ENCODE measurements at places on chromosomes 2 and 18.

GRCh38 chr2:136206613-136207012 is 88.7 kb upstream of the CXCR4 start:
- DNase-seq, result peak; percentile 82

GRCh38 chr18:62128157-62128556 is 58.7 kb downstream of the PIGN start:
- DNase-seq, result no peak

GRCh38 chr2:181992776-181993175 is 7.1 kb downstream of the PPP1R1C start:
- peak; percentile 29 for DNase-seq

DNA sequence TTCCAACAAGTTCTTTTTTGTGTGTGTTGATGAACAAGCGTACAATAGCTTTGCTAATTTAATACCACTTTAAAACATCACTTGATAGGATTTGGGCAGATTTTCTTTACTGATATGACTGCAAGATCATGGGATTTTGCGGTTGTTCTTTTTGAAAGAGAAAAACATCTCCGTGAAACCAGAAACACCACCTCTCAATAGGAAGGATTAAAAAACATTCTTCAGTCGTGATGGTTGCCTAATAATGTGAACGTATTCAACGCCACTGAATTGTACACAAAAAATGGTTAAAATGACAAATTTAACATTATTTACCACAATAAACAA is 19.3 kb downstream of the RBMS1 start:
- no peak for DNase-seq

DNA sequence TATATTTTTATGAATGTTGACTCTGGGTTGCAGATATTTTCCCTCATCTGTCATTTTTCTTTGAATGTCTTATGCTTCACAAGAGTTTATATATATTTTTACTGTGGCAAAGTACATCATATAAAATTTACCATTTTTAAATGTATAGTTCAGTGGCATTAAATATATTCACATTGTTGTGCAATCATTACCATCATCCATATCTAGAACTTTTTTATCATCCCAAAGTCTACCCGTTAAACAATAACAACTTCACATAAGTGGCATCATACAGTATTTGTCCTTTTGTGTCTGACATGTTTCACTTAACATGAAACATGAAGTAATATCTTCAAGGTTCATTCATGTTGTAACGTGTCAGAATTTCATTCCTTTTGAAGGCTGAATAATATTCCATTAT is 24.5 kb downstream of the RAB3GAP1 start:
- no peak for DNase-seq

GRCh38 chr2:152440460-152440859 is 105.5 kb downstream of the FMNL2 start:
- no peak for DNase-seq

- DNase-seq, result no peak
Observed at GRCh38 chr2:150688016-150688415, 200.5 kb upstream of the RND3 start.

- DNase-seq, result no peak
Observed at GRCh38 chr2:125634662-125635061, 1021.3 kb upstream of the GYPC start.

- no peak for DNase-seq
Observed at GRCh38 chr2:31065356-31065755, 72.9 kb downstream of the GALNT14 start.

- no peak for DNase-seq
Observed at GRCh38 chr2:8694737-8695136, 12.9 kb downstream of the ID2 start.

DNA sequence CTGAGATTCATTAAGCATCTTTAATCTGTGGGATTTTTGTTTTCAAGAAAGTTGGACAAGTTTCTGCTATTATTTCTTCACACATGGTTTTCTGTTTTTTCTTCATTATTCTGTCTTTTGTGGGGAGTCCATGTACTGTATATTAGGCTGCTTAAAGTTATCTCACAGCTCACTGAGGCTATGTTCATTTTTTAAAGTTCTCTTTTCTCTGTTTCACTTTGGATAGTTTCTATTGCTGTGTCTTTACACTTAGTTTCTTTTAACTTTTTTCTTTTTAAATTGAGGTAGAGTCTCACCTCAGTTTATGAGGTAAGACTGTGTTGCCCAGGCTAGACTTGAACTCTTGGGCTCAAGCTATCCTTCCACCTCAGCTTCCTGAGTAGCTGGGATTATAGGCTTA is 8.6 kb downstream of the OSBPL6 start:
- no peak for DNase-seq

DNA sequence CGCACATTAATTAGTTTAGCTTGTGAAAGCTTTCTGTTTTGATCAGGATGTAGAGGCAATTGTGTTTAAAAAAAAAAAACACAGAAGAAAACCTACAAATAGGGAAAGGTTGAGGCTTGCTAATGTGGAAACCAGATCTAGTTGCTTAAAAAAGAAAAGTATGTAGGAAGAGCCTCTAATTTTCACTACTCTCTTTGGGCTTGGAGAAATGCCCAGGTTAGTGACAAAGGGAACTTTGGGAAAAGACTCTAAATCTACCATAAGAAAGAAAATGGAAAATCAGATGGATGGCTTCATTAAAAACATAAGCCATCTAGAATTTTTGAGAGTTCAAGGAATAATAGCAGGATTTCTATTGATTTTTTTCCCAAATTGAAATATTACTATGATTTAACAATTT is 47.3 kb upstream of the SLC38A11 start:
- no peak for DNase-seq

DNA sequence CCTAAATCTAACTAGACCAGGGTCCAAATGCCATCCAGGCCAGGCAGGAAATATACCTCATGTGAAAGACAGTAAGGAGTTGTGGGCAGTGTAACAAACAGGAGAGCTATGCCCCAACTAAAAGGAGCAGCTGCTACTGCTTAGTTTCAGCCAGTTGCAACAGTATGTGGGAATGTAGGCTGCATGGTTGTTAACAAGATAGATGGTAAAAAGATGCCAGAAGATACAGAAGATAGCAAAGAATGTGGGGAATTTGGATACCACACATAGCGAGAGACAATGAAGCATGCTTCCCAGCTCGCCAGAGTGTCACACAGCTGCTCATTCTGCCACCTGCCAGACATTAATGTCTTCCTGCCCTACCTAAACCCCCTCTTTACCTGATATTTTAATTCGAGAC is 39.4 kb upstream of the CYBRD1 start:
- DNase-seq, result no peak

- DNase-seq, result no peak
Observed at GRCh38 chr2:121161272-121161671, 123.7 kb downstream of the TFCP2L1 start.

DNA sequence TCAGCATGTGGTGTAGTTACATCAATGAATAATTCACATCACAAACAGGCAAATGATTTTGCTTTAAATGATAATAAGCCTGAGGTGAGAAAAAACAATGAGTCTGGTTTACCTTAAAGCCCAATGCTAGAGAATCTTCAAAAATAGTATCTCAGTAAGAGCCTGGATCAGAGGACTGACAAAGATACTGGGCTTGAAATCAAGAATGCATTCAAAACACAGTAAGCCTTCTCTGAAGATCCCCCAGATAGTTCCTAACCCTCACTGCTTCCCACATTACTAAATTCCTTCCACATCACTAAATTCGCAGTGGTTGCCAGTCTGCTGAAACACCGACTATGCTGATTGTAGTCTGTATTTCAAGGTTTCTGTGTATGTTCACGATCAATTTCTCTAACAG is 514.9 kb downstream of the SUCLG1 start:
- DNase-seq, result no peak

DNA sequence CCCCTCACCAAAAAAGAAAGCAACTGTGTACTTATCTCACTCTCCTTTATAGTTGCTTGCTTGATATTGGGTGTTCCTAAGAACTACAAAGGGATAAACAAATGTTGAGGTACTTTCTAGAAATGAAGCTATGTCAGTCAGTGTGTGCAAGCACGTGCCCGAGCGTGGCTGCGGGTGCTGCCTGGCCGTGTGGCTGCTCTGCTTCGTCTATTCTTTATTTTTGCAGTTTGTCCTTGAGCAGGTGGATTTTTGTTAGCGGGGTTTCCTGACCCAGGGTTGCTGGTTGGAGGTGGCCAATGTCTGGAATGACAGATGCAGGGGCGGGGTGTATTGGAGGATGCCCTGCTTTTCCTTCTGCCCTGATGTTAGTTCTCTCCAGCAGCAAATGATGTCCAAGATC is 62.6 kb downstream of the ACOXL start:
- DNase-seq, result no peak

DNA sequence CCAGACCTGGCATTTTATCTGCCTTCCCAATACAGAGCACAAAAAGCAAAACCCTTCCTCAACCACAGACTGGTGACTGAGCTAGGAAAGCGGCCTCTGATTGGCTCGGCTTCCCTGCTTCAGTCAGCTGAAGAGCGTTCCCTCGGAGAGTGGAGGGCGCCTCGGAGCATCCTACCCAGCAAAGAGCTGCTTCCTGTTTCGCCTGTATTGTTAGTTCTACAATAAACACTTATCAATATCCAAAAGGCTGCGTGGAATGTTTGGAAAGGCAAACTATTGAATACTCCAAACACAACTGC is 125.0 kb downstream of the CACNB4 start:
- DNase-seq, result no peak

DNA sequence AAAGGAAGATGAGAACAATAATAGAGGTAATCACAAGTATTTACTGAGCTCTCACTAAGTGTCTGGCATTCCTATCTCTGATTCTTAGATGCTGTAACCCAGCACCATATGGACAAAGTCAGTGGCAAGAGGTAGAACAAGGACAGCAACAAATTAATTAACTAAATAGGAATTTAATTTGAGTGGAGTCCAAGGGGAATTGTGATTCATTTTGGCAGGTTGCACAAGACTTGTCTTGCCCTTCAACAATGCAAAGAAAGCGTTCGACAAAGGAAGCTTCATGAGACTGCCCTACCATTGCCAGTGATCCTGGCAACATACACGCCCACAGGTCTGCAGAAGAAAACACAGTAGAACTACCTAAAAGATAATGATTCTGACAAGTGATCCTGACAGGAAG is 221.6 kb downstream of the RBM43 start:
- no peak for DNase-seq

DNA sequence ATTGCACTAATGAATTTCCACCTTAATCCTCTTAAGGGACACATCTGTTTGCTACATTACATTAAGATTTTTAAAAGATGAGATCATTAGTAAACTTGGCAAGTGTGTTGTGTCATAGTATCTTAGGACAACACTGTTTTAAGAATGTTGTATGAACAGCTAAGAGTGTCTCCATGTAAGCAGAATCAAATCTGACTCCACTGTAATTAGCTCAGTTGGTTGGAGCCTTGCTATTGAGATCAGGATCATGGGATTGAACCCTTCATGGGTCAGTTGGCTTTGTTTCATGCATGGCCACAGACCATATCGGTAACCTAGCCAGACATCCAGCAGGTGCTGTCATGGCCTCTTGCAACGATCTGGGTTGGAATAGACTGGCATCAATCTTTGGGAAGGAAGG is 5.2 kb downstream of the FHOD3 start:
- DNase-seq, result no peak

DNA sequence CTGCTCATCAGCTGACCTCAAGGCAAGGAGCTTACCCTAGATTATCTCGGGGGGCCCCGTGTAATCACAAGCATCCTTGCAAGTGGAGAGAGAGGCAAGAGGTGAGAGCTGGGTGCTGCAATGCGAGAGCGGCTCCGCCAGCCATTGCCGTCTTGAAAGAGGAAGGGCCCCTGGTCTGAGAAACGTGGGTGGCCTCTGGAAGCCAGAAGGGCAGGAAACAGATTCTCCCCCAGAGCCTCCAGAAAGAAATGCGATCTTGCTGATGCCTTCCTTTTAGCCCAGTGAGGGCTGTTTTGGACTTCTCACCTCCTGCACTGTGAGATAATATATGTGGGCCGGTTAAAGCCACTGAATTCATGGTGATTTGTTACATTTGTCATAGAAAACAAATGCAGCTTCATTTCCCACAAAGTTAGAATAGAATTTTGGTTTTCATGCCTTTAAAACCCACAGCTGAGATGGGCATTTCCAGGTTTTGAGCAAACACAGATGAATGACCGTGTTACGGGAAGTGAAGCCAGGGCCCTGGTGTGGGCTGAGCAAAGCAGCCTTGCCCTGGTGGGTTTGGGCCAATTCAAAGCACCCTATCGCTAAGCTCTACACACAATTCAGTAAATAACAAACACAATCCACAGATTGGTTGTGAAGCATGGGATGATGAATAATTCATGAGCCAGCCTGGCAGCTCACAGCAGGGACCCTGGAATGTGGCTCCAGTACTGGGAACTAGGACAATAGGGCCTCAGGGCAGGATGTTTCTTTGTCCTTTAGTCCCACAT is 319.9 kb upstream of the HS6ST1 start:
- DNase-seq, result no peak

- no peak for DNase-seq
Observed at GRCh38 chr2:160694221-160694620, 200.6 kb upstream of the RBMS1 start.

DNA sequence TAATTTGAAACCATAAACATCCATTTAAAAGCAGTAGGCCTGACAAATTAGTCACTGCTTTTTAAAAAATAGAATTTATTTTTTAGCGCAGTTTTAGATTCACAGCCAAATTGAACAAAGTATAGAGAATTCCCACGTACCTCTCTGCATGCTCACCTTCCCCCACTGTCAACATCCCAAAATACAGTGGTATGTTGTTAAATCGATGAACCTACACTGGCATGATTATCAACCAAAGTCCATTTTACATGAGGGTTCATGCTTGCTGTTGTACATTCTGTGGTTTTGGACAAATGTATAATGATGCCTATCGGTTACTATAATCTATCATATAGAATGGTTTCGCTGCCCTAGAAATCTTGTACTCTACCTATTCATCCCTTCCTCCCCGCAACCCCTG is 5.6 kb upstream of the ELOA2 start:
- no peak for DNase-seq

- DNase-seq, result no peak
Observed at GRCh38 chr18:48319801-48320638, 89.2 kb downstream of the ZBTB7C start.

DNA sequence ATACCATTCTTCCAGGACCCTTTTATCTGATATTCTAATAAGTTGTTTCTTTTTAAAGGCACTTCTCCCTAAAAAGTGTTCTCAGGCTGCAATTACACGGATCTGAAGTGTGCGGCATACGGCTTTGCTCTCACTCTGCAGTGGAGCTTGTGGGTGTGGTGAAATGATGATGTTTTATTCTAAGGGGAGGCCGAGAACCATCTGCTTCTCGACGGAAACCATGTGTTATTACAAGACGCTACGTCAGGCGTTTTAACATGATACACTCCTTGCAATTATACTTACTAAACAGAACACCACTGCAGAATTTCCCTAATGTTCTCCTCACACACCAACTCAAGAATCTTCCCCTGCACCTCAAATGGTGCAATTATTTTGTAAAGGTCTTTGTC is 34.9 kb upstream of the CTDP1 start:
- DNase-seq, result no peak

DNA sequence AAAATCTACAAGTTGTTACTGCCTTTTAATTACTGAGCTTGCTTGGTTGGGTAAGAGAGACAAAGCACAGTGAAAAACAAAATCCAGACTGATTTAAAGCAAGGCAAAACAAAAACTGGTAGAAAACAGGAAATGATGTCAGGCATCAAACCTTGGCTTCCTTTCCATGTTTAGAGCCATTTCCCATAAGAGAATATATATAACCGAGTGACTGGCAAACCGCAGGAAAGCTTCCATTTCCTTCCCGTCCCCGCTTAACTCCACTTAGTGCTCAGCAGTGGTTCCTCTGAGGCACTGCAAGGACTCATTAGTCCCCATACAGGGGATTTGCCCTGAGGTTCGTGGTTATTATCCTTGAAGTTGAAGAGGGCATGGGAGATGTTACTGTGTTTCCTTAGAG is 446.3 kb downstream of the LPIN1 start:
- DNase-seq, result no peak

- DNase-seq, result no peak
Observed at GRCh38 chr2:124248386-124248785, 223.3 kb downstream of the CNTNAP5 start.
